ENCODE measurements at places on chromosomes 12 and 14.

DNA sequence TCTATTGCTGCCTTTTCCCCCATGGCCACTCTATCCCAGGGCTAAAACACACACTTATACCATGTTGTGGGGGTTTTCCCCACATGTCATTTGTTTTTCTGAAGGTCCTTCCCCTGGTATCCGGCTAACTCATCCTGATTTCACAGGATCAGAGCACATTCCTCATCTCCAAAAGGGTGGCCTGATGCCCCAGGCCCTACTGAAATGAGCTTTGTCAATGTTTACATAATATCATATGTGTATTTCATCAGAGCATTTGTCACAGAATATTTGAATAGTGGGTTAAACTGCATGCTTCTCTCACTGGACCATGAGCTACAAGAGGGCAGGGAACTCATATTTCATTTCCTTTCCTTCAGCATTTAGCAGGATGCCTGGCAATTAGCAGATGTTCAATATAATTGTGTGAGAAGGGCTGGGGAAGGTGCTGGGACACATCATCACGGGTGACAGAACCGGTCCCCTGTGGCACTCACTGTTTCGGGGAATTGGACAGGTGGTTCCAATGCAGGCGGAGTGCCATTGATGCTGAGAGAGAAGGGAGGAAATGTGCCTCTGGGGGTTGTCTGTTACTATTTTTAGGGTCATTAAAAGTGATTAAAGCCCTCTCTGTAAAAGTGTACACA lies 26.8 kb downstream of the EMP1 start:
- no peak for DNase-seq

DNA sequence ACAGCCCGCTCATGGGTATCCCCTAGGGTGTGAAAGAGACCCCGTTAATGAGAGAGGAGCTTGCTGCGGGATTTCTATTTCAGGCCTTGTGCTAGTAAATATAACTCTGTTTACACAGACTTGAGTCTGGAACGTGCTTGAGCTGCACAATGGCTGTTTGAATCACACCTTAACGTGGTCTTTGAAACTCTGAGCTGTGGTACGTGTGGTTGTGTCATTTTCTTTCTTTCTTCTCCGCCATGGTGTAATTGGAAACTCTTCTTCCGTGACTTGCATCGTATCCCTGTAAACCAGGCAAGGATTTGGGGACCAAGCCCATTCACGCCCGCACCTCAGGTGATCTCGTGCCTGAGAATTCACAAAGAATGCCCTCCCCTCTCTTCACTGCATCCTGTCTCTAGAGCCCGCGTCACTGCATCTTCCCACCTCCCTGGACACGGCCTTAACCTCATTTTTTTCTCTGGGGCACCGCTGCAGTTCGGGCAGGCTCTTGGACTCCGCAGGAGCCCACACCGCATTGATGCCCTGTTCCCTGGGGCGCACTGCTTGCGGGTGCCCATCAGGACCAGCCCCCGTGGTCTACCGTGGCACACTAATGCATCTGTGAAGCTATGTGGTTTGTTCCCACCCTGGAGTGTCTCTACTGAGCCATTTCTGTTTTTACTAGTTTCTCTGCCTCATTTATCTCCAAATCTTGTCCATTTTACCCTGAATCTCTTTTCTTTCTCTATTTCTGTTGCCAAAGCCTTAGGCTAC lies 78.4 kb upstream of the PARP11 start:
- no peak for DNase-seq

DNA sequence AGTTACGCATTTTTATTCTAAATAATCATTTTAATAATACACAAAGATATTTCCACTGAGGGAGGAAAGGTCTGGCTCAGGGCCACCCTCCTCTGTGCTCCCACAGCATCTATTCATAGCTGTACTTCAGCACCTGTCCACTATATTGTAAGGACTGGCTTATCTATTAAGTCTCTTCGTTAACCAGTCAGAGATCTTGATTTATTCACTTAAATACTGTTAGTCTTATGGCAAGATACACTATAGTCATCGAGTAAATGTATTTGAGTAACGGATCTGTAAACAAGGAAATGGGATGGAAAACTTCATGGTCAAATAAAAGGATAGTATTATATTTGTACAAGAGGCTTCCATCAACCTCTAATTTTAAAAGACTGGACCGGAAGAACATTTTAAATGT lies 54.6 kb downstream of the SPTLC2 start:
- DNase-seq: no peak

DNA sequence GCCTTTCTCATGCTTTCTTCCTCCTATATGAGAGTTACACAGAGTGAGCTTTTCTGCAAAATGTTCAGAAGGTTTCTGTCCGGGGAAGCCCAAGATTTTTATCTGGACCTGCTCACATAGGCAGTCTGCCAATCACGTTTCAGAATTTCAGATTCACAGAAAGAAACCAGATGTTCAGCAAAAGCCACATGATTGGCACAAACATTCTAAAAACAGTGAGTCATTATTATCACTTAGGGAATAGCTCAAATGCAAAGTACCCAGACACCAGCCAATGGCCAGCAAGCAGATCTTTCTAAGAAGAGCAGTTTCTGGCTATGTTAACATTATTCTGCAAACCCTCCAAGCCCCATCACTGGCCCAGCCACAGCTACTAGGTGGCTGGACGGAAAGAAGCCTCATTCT lies 1558.5 kb upstream of the TMEM132C start:
- no peak for DNase-seq

DNA sequence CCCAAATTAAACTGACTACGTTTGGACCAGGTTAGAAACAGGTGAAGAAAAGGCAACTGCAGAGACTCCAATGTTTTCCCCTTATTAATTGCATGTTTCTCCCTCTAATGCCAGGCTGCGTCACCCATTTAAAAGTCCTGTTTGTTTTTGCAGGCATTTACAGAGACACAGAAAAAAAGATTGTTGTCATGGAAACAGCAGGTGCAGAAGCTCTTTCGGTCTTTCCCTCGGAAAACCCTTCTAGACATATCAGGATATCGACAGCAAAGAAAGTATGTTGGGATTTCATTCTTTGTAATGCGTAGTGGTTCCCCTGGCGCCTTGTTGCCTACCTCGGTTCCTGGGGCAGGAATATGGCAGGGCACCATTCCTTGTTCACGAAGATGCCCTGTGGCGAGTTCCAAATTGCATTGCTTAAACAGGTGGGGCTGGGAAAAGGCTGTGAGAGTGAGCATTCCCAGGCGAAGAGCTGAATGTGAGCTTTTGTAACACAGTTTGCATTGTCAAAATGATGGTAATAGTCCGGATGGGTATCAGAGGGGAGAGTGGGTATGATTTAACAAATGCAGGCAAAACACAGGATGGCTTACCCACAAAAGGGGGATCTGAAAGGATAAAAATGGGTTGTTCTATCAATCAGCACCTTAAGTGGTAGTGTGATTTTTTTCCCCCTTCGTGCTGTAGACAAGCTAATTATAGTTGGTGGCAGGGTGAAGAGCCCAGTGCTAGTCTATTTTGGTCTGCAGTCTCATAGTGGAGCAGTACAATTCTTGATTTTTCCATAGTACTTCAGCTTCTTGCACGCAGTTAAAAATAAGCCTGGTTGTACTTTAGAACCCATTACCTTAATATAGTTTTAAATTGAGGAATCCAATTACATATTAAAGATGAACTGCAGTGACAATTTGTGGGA lies 132.4 kb downstream of the GCH1 start:
- no peak for DNase-seq

DNA sequence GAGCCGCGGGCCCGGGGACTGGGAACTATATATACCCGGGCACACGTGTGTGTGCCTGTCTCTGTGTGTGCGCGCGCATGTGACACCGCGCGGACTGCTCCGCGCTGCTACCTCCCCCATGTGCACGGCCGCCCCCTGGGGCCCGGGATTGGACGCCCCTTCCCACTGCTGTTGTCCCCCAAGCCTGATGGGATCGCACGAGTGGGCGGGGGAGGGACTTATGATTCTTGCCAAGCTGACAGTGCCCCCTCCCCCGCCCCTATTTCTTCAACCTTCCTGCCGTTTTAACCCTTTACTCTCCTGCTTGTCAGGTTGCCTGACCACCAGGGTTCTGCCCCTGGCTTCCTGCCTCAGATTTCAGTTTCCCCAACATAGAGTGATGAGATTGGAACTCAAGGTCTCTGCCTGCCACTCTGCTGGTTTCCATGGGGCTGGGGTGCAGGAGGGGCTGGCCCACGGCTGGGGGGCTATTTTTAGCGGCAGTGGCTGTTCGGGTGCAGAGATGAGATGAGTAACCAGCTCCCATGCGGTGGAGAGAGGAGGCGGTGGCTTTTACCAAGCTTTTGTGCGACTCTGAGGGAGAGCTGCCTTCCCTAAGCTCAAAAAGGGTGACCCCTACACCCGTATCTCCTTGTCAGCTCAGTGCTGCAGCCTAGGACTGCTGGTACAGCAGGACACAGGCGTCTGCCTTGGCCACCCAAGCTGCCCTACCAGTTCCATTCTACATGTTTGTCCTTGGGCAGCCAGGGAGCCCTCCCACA lies at the start of gene DDN:
Gene DDN, minus strand, starts transcription at position 5 of the 761 bp plus-strand sequence. CDS start 88 bp downstream, outside the sequence.
- DNase-seq: peak; percentile 49

All from WERI-Rb-1 (cell line).